Sciatic nerve (tissue), 2 donors: ENCODE measurements at places on chromosomes 2 and 18. TPM values are rescaled to one million over a fixed set of nuclear protein-coding genes. Genes with fewer than 3 reads are reported as not detected.
A peak's percentile ranks its signal among the peaks of the same experiment; 100 is the strongest.

GRCh38 chr2:61291851-61292575, 130.0 kb downstream of the C2orf74 start:
- DNase-seq = no peak

DNA sequence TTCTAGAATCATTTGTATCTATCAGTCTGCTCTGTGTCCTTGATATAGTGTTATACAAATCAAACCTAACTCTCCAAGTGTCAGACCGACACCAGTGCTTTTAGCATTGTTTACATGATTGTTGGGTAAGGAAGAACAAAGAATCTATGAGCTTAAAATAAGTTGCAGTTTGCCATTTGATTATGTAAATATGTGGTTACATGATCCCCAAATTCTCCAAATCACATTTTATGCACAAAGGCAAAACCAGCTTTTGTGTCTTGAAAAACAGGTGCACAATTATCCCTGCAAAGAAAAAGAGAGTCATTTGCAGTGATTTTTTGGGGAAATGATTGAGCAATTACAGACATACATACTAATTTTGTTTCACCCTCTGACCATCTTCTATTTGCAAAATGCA, 652.6 kb upstream of the CHAC2 start:
- no peak for DNase-seq

- no peak for DNase-seq
Observed at GRCh38 chr18:25923193-25923592, 167.2 kb downstream of the SS18 start.

DNA sequence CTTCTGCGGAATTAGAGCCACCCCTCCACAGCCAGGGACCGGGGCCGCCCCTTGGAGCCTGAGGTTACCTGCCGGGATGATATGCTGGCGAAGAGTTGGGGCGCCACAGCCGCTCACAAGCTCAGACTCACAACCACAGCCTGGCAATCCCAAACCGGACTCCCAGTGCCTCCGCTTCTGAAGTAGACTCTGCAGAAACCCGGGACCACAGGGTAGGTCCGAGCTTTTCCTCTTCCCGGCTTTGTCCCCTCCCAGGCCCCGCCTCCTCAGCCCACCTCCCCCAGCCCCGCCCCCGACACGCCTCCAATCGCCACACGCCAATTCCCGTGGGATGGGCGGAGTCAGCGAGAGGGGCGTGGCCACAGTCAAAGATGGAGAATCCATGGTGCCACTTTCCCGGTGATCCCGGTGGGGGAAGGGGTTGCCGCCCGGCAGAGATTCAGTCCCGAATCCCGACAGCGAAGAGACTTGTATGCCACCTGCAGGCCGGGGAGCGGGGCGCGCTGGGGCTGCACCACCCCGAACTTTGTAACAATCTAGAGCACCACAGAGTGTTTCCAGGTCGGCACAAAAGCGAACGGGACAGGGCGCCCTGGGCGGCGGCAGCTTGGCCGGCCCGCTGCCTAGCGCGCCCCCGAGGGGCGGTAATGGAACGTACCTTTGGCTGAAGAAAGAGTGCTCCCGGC, at the start of gene IDH1:
Gene IDH1, minus strand, starts transcription at position 201 of the 686 bp plus-strand sequence. CDS start 3,520 bp downstream, outside the sequence.
- peak; percentile 99 for DNase-seq

GRCh38 chr2:144324446-144325045, 195.4 kb downstream of the ZEB2 start:
- DNase-seq = no peak

DNA sequence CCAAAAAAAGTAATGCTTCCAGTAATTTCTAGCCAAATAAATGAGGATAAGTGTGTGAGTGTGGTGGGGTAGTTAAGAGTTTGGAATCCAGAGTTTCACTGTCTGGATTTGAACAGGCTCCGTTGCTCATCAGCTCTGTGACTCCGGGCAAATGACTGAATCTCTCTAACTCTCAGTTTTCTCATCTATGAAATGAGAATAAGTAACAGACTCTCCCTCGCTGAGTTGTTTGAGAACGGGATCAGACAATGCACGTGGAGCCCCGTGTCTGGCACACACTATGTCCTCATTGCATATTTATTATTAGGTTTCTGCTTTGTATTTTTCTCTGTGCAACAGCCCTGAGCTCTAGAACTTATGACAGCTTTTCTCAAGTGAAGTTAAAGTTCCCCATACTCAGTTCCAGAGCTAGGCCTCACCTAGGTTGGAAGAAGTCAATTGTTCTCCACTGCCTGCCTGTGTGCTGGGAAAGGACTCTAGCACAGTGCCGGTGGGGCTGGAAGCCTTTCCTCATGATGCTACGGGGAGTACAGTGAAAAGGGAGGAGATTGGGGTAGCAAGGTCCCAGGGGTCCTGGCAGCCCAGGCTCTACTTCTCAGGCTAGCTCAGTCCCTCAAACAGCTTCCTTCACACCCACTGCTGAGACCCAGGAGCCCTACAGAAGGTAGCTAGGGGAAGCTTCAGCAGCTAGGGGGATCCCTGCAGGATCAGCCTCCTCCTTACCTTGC, 1.7 kb upstream of the ICOS start:
- DNase-seq = no peak

GRCh38 chr2:62727876-62728566, 22.5 kb downstream of the EHBP1 start:
- DNase-seq = no peak

- no peak for DNase-seq
Observed at GRCh38 chr2:141323571-141323970, 807.2 kb downstream of the LRP1B start.

KRCC1 gene
- 35.0 TPM for total RNA-seq

MALL gene
- total RNA-seq = 24.1 TPM

C2orf92 gene
- total RNA-seq = 17.7 TPM

B3GNT7 gene
- 4.2 TPM for total RNA-seq

AFF3 gene
- total RNA-seq = 14.2 TPM

TTN gene
- 16.3 TPM for total RNA-seq

LIMS4 gene
- total RNA-seq = 2.2 TPM
